ENCODE measurements at places on chromosomes 11 and 22. TPM values are rescaled to one million over a fixed set of nuclear protein-coding genes. Genes with fewer than 3 reads are reported as not detected.

DNA sequence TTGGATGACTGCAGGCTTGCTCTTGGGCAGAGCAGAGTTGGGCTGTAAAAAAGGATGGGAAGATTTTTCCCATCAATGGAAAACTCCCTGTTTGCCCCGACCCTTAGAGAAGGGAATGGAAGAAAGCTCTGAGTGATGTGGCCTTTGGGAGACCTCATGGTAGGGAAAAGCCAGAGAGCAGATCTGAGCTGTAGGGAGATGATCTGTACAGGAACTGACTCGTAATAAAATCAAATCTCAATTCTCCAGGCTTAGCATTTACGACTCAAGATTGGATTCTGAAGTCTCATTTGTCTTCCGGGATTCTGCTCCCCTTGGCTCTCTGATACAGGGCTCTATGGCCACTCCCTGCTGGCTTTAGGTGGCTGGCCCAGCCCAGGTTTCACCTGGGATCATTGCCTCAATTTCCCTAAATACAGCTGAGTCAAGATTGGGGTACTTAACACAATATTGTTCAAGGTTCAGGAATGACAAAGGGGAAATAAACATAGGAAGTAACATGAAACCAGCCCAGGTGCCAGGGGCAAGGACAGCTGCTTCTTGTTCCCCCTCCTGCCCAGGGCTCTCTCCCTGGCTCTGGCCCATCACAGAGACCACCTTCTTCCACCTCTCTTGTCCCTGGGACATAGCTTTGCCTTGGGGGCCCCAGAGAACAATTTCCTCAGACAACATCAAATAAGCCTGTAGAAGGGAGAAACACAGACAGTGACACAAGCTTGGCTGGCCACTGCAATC, 38.4 kb upstream of the THY1 start:
- no peak overlapping the region for H3K4me3 ChIP-seq
- no peak overlapping the region for H3K27ac ChIP-seq
- H3K36me3 ChIP-seq = no peaks in the 10 kb centered on the region
- H3K4me1 ChIP-seq = no peaks in the 10 kb centered on the region
- H3K27me3 ChIP-seq = peaks cover 20% of the 10 kb centered on the region
- DNase-seq = no peak

DGCR2 gene
- total RNA-seq = 20.0 TPM

MRPL16 gene
- total RNA-seq = 76.4 TPM

GRCh38 chr11:114295676-114296604, at the start of gene NNMT:
Gene NNMT, plus strand, starts transcription at chr11:114296399. Its CDS starts 158 bp downstream, at chr11:114296557.
- peaks cover 14% of the 10 kb centered on the region for H3K27me3 ChIP-seq
- no peak within 1 kb of the TSS for H3K4me3 ChIP-seq
- no peaks in the 10 kb centered on the region for H3K4me1 ChIP-seq

GRCh38 chr22:49188091-49188490, 639.6 kb downstream of the BRD1 start:
- no peak for DNase-seq
- H3K4me3 ChIP-seq = no peak overlapping the region
- no peaks in the 10 kb centered on the region for H3K4me1 ChIP-seq
- H3K36me3 ChIP-seq = no peaks in the 10 kb centered on the region

- no peak overlapping the region for H3K27ac ChIP-seq
- H3K4me1 ChIP-seq = peaks cover 13% of the 10 kb centered on the region
- no peaks in the 10 kb centered on the region for H3K36me3 ChIP-seq
- H3K27me3 ChIP-seq = peaks cover 9% of the 10 kb centered on the region
- DNase-seq = no peak
Measured at GRCh38 chr22:37546437-37547250, 13.6 kb upstream of the CDC42EP1 start.

DNA sequence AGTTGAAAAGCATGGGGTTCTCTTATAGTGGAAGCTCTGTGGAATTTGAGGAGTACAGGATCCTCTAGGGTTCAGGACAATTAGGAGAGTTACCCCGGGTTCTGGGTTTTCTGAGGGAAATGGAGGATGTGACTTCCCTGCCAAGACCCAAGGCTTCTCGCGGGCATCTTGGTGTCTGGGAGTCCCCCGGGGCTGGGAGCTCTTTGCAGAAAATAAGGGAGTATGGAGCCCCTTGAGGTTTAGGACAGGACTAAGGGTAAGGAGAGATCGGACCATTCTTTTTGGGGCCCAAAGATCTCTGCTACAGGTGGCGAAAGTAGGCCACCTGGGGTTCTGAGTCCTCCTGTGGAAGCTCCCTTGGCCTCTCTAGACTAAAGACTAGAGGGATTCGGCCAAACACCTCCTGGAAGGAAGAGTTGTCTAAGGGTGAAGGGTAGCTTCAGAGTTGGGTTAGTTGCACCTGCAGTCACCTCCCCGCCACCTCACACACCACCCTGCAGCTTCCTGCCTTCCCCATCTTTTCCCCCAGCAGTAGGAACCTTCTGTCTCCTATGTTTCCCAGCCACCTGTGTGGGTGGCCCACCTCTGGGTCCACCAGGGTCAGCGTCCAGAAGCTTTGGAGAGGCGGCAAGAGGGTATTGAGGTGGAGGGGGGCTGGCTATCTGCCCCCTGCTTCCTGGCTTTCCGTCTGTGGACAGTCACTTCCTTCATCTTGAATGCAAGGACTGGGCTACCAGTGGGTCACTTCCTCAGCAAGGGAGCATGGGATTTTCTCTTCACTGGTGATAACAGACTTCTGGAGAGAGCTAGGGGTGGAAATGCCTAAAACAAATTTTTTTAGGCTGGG, 908 bp downstream of the LIMK2 start:
- H3K27ac ChIP-seq = peak overlapping the region; percentile 73
- no peaks in the 10 kb centered on the region for H3K36me3 ChIP-seq
- peaks cover 40% of the 10 kb centered on the region for H3K4me1 ChIP-seq
- peak; percentile 11 for DNase-seq
- H3K4me3 ChIP-seq = peak overlapping the region; percentile 82
- no peaks in the 10 kb centered on the region for H3K27me3 ChIP-seq

LGALS1 gene
- 247 TPM for total RNA-seq

UPK3A gene
- not detected for total RNA-seq

VPREB1 gene
- total RNA-seq = not detected

DNA sequence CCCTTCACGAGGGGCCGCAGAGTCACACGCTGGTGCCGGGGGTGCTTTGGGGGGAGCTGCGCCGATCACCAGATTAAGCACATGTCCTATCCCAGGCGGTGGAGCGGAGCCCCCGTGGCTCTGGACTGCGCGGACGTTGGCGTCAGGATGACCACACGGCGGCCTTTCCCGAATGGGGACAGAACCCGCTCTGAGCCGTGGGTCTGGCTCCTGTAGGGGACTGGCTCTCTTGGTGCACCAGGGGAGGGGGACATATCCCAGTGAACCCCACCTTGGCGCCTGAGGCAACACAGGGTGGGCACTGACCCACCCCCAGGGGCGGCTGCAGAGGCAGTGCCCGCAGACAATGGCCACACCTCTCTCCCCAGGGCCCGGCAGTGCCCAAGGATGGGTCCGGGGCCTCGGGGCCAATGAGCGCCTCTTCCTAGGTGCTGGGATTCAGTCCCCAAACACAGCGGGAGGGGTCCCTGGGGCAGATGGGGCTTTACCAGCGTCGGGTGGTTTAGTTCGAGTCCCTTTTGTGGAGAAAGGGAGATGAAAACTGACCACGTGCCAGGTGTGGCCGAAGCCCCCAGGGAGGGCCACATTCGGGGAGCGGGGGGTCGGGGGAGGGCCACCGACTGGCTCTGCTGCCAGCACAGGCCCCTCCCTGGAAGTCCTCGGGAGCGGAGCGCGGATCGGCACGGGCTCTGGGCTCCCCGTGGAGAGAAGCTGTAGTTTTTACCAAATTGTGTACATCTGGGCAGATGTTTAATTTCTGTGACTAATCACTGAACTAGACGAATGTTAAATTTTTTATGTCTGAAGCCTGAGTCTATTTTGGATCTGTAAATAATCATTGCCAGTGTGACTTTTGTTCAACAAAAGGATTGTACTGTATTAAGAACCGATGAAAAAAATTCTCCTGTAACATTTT, 58.9 kb downstream of the GRAMD4 start:
- H3K27me3 ChIP-seq = no peaks in the 10 kb centered on the region
- no peak overlapping the region for H3K4me3 ChIP-seq
- H3K36me3 ChIP-seq = peaks cover 8% of the 10 kb centered on the region
- H3K27ac ChIP-seq = no peak overlapping the region

RASL10A gene
- total RNA-seq = 0.56 TPM

GRCh38 chr11:111344032-111344431, 35.0 kb downstream of the POU2AF1 start:
- no peak for DNase-seq
- H3K27ac ChIP-seq = no peak overlapping the region
- no peaks in the 10 kb centered on the region for H3K27me3 ChIP-seq
- H3K36me3 ChIP-seq = no peaks in the 10 kb centered on the region
- H3K4me3 ChIP-seq = no peak overlapping the region

- H3K4me3 ChIP-seq = no peak overlapping the region
- no peaks in the 10 kb centered on the region for H3K36me3 ChIP-seq
- DNase-seq = no peak
- H3K27me3 ChIP-seq = peaks cover 3% of the 10 kb centered on the region
- H3K27ac ChIP-seq = no peak overlapping the region
Measured at GRCh38 chr11:45554230-45554967, 111.0 kb downstream of the CHST1 start.

DNA sequence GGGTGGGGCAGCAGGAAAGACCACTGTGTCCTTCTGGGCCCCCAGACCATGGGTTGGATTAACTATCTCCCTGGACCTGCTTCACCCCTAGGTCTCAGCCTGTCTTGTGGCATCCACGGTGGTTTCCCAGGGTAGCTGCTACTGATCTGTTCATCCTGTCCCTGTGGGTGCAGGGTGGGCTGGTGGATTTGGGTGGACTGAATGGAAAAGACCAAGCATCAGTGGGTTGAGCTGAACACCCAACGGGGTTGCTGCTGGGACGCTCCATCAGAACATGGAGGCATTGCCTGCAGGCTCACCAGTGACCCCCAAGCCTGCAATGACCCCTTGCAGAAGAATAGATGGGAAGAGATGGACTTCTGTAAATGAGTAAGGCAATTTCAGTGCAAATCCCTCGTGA, 812.1 kb downstream of the TBC1D22A start:
- H3K27ac ChIP-seq = no peak overlapping the region
- H3K4me1 ChIP-seq = no peaks in the 10 kb centered on the region
- no peaks in the 10 kb centered on the region for H3K36me3 ChIP-seq
- peaks cover 2% of the 10 kb centered on the region for H3K27me3 ChIP-seq
- DNase-seq = no peak
- H3K4me3 ChIP-seq = no peak overlapping the region

- H3K27me3 ChIP-seq = no peaks in the 10 kb centered on the region
- no peak overlapping the region for H3K27ac ChIP-seq
- no peak for DNase-seq
- no peak overlapping the region for H3K4me3 ChIP-seq
- H3K36me3 ChIP-seq = no peaks in the 10 kb centered on the region
Measured at GRCh38 chr22:39845529-39845928, 48.0 kb downstream of the ENTHD1 start.

Data from activated CD8-positive, alpha-beta T cell treated with anti-CD3 and anti-CD28 coated beads for 36 hours (primary cell).